ENCODE measurements at places on chromosomes 7 and 10. TPM values are rescaled to one million over a fixed set of nuclear protein-coding genes. Genes with fewer than 3 reads are reported as not detected.

GRCh38 chr10:60044242-60044641 is 137.9 kb upstream of the CCDC6 start:
- DNase-seq: no peak
- no peaks in the 10 kb centered on the region for H3K27me3 ChIP-seq
- no peaks in the 10 kb centered on the region for H3K36me3 ChIP-seq
- H3K4me1 ChIP-seq: no peaks in the 10 kb centered on the region
- H3K27ac ChIP-seq: no peak overlapping the region
- H3K4me3 ChIP-seq: no peak overlapping the region

Gene SLC26A5
- total RNA-seq: 1.2 TPM

- DNase-seq: no peak
- H3K4me3 ChIP-seq: no peak overlapping the region
- H3K36me3 ChIP-seq: no peaks in the 10 kb centered on the region
These were observed 41.7 kb downstream of the GTF2IRD1 start for GRCh38 chr7:74495112-74496086.

- H3K36me3 ChIP-seq: no peaks in the 10 kb centered on the region
- H3K4me1 ChIP-seq: no peaks in the 10 kb centered on the region
- H3K4me3 ChIP-seq: no peak overlapping the region
- no peaks in the 10 kb centered on the region for H3K27me3 ChIP-seq
These were observed 65.6 kb upstream of the MKI67 start for GRCh38 chr10:128191847-128192246.

- no peaks in the 10 kb centered on the region for H3K36me3 ChIP-seq
- no peak overlapping the region for H3K4me3 ChIP-seq
These were observed 123.6 kb upstream of the ANK3 start for GRCh38 chr10:60513281-60513680.

Data from kidney (tissue), 22 donors.